ENCODE measurements at places on chromosomes 3 and 15.

GRCh38 chr3:194322678-194323211 is 28.4 kb downstream of the CPN2 start:
- no peak for DNase-seq

DNA sequence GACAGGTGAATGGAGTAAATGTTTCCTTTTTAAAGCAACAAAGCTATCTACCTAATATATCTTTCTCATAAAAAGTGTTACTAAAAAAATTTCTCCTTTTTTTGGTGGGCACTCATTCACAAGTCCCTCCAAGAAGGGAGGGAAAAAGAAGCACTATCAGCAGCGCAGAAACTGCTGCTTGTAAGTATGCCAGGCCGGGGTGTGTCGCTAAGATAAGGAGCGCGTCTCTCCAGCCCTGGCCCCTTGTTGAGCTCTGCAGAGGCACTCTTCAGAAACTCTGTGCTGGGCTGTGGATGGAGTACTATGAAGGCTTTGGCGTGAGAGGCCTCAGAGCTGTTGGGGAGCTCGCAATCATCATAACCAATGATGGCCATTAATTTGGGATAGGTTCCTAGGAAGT is 49.1 kb downstream of the ZDHHC3 start:
- DNase-seq: no peak

- no peak for DNase-seq
These were observed 660 bp upstream of the RTF1 start for GRCh38 chr15:41416128-41416741.

GRCh38 chr3:23739536-23739935 is 66.2 kb upstream of the UBE2E1 start:
- DNase-seq: no peak

DNA sequence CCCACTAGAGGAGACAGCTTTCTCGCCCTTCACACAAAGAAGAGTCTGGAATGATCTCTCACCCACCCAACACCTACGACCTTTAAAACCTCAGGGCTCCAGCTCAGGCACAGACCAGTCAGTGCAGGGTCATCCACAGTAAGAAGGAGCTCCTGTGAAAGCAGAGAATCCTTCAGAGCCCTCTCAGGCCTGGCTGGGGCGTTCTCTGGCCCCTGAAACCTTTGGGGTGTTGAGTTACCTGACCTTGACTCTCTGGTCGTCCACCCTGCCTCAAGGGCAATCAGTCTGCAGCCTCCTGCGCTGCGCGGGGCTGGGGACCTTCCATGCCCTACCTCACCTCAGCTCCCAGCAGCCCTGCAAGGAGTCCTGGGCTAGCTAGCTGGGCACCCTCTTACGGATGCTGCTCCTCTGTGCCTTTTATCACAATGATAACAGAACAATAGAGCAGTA is 106.2 kb downstream of the ADCY5 start:
- DNase-seq: peak; percentile 27

GRCh38 chr3:138549179-138549977 is 44.7 kb downstream of the CEP70 start:
- DNase-seq: no peak

GRCh38 chr3:27114684-27115083 is 254.5 kb downstream of the NEK10 start:
- DNase-seq: no peak

- no peak for DNase-seq
These were observed 12.3 kb downstream of the LRIG1 start for GRCh38 chr3:66488492-66488891.

DNA sequence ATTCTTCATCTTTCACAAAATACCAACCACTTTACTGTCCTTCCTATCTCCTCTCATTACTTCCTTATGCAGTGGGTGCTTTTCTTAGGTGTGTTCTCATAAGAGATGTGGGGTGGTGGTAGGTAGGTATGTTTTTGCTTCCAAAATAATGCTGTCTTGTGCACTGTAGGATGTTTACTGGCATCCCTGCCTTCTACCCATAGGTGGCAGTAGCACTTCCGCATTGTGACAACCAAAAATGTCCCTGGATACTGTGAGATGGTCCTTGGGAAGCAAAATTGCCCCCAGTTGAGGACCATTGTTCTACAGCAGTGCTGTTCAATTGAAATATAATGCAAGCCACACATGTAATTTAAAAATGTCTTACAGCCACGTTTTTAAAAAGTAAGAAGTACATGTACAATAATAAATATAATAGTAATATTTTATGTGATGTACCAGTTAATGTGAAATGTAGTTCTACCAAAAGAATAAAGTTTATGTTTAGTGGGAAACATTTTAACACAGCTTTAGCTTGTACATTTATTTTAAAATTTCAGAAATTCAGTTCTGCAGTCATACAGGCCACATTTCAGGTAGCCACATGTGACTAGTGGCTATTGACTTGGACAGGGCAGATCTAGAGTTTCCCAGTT is 75.2 kb downstream of the NEO1 start:
- no peak for DNase-seq

GRCh38 chr3:79253271-79253670 is 514.5 kb downstream of the ROBO1 start:
- DNase-seq: no peak

DNA sequence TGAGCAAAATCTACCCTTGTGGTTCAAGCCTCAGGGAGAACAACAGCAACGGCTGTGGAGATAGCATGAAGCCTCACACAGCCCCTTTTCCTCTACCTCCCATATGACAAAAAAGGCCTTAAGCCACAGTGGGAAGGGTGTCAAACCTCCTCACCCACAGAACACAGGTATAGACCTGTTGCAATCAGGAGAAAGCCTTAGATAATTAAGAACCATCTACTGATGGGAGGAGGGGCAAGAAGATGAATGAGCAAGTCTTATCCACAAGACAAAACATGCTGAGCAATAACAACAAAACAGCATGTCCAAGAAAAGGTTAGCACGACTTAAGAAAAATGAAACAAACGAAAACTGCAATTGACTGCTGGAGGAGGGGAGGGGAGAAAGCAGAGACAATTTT is 272.9 kb upstream of the BCHE start:
- DNase-seq: no peak

DNA sequence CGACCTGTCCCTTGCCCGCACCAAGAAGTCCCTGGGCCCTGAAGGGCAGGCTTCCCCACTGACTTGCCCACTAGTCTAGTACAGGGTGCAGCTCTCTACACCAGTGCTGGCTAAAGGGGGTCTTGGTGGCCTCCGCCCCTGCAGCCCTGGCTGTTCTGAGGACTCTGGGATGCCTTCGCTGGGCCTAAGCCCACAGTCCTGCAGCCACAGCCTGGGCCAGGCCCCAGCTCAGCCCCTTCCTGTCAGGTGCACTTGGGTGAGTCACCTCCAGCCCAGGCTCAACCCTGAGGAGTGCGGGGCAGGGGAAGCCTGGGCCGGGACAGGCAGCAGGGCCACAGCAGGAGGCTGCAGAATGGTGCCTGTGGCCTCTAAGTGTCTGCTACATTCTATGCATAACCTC is 971 bp downstream of the C3orf22 start:
- DNase-seq: no peak

DNA sequence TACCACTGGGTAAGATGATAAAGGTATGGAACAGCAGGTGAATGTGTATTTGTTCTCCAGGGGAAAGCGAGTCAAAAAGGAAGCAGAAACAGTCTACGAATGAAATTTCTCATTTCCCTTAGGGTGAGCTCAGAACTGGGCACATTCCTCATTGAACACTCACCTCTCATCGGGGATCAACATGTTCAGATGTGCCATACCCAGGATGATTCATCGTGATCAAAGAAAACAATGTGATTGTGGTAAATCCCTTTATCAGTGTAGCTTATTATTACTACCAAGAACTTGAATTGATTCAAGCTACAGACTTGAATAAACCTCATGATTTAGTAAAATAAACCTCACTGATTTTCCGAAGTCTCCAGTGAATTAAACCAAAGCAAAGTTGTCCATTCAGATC is 72.1 kb downstream of the GJD2 start:
- no peak for DNase-seq

- DNase-seq: no peak
These were observed 38.1 kb downstream of the MFSD1 start for GRCh38 chr3:158839966-158840365.

GRCh38 chr3:174862666-174863065 is 3.5 kb downstream of the NAALADL2 start:
- no peak for DNase-seq

- DNase-seq: no peak
These were observed at the start of gene ATP2B2 for GRCh38 chr3:10505050-10505790. ATP2B2 (minus strand) TSS chr3:10505586; CDS start chr3:10449543, 56,043 bp downstream.

DNA sequence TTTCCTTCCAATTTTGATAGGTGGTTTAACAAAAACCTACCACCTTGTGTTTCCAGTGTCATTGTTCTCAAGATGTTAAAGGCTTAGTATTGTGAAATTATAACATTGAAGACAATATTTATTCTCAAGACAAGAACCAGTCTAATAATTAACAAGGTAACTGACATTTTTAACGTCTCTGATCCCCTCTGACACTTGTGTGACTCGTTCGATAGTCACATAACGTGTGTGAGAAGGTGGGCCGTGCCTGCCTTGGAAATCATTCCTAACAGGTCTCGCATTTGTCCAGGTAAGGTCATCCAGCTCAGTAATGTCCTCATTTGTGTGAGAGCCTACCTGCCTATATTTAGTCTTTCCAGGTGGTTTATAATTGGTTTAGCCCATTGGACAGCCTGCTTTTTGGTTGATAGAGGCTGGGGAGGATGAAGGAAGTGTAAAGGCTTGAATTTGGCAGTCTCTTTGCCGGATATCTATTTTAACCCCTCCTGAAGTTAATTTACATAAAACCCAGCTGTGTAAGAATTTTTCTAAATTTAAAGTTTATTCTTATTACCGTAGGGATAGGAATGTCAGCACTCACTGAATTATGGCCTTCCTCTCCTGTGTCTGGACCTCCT is 94.4 kb downstream of the AKAP13 start:
- DNase-seq: no peak

All from breast epithelium (tissue), 4 donors.